ENCODE measurements at places on chromosomes 12 and 14. TPM values are rescaled to one million over a fixed set of nuclear protein-coding genes. Genes with fewer than 3 reads are reported as not detected.

The GPR137C gene
- 1.6 TPM for total RNA-seq

The FOXN4 gene
- not detected for total RNA-seq

The FAM186B gene
- total RNA-seq = 0.13 TPM

The SLC10A1 gene
- not detected for total RNA-seq

GRCh38 chr14:101334656-101335055 is 226.6 kb upstream of the DIO3 start:
- no peak for DNase-seq
